ENCODE measurements at places on chromosomes 4 and X.
A peak's percentile ranks its signal among the peaks of the same experiment; 100 is the strongest.

GRCh38 chr4:150098214-150098613 is 20.0 kb downstream of the DCLK2 start:
- DNase-seq: no peak

- no peak for DNase-seq
These were observed 15.5 kb upstream of the NHS start for GRCh38 chrX:17359500-17359899.

- no peak for DNase-seq
These were observed 188.8 kb downstream of the RCHY1 start for GRCh38 chr4:75325318-75325979.

DNA sequence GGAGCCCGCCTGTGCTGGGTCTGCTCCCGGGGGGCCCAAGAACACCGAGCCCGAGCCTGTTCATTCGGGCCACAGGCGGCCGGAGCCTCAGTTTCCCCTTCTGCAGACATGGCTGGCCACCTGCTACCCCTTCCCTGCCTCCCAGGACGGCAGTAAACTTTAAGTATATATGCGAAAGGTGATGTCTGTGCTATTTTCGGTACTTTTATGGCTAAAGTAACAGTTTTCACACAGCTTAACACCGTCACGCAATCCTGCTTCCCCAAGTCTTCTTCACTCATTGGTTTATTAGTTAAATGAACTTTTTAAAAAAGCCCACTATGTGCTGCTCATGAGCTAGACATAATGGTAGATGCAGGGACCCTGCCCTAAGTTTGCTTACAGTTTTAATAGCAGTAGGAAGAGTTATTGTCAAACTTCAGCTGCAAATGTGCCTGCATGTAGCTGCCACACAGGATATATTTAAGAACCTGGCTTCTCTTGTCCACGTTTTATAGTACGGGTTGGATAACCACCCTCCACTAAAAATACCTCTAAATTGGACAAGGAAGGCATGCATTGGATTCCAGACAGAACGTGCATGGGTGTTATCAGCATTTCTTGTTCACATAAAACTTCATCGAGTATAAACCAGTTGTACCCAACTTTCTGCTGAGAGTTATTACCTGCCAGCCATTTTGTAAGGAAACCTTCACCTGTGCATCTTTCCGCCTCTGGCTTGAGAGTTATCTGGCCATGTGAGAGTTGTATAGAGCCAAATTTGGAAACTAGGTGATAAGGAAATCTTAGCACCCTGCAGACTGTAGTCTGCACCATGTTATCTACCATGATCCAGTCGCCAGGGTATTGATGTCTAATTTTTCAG is 741 bp downstream of the ANAPC4 start:
- no peak for DNase-seq

GRCh38 chrX:77935886-77936285 is 25.4 kb downstream of the ATP7A start:
- DNase-seq: no peak

DNA sequence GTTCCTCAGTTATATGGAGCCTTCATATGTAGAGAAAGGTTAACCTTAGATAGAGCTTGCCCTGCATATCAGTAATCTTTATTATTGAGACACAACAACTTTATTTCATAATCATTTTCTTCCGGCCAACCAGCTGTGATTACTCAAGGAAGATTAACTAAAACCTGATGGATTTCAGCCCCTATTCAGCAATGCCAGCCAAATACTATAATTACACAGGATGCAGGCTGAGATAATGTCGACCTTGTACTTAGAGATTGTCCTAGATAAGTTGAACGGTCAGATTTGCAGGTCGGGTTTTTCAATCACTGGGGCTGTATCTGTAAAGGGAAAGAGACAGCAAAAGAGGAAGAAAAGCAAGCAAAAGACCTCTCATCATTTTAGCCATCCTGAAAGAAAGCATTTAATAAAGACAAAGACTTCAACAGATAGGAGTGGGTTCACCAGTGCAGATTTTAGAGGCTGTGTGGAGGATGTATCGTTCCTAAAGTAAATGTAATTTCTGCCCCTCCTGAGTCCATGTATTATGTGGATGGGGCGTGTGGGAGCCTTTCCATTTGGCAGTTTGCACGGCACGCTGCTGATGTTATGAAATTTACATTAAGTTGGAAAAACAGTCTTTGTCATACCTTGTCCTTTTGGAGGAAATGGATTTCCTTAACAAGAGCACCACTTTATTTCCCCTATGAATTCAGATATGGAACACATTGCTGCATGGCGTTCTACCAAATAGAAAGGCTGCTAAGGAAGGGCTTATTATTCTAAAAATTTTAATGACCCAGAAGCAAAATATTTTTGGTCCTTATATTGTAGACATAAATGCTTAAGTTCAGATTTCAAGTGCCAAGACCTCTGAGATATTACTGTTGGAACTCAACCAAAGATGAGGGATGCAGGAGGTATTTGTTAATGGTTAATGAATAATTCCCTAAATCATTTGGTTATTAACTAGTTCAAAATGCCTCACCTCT is 496.7 kb downstream of the SPRY1 start:
- DNase-seq: no peak

GRCh38 chr4:143273160-143273917 is 63.3 kb upstream of the GAB1 start:
- DNase-seq: no peak

DNA sequence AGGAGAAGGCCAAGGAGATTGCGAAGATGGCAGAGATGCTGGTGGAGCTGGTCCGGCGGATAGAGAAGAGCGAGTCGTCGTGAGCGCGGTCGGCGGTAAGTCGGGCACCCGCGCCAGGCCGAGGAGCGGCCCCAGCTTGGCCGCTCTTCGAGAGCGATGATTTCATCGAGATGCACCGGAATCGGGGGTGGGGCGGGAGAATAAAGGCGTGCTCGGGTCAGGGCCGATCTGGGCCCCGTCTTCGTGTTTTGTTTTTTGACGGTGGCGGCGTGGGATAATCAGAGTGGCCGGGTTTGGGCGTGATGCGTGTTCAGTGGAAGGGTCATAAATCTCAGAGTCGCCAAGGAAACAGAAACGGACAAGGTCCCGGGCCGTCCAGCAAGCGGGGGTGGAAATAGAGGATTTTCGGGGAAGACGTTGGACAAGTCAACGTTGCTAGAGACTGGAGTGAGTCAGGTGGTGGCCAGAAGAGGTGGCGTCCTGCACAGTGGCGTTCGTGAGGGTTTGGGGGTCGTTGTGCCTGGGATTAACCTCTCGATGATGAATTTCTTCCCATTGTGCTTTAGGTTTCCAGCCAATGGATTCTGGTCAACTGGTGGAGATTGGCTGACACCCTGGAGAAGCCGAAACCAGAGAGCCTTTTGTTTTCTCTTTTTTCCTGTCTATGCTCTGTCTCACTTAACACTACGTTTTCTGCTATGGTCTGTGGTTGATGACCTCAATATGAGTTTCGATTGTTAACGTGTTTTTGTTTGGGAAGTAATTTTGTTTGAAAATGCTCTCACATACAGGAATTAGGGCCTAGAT is 882 bp downstream of the MRFAP1 start:
- DNase-seq: peak; percentile 58

DNA sequence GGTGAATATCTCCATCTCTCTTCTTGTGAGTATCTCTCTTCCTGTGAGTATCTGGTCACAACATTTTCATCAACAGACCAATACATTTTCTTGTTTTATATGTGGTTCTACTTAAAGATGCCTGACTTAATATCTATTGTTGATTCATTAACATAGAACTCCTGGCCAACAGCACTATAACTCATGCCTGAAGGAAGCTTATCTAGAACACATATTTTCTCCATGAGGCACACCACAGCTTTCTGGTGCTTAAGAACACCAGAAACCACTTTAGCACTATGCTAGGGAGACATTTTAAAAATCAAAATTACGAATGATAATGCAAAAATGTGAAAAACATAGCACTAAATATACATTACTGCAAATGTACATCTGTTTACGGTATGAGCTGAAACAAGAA is 190.4 kb downstream of the GABRB1 start:
- DNase-seq: no peak

GRCh38 chrX:85052636-85053343 is 49.1 kb downstream of the APOOL start:
- DNase-seq: no peak

GRCh38 chr4:77104791-77105540 is 29.2 kb upstream of the CCNI start:
- no peak for DNase-seq

DNA sequence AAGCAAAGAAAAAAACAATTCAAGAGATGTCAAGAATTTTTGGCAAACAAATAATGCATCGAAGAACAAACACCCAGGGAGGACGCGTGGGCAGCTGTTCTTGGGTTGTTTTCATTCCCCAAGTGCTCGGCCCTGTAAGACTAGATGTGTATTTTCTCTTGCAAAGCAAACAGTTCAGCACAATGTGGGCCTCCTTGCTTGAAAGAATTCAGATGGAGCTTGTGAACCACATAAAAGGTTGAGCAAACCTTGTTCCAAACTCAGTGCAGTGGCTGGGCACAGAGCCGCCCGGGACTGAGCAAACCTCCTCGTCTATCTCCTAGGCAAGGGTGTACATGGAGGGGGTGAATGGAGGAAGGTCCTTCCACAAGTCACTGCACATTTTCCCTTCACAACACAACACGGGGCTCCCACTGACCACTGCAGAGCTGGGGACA is 82.4 kb downstream of the HTRA3 start:
- no peak for DNase-seq

DNA sequence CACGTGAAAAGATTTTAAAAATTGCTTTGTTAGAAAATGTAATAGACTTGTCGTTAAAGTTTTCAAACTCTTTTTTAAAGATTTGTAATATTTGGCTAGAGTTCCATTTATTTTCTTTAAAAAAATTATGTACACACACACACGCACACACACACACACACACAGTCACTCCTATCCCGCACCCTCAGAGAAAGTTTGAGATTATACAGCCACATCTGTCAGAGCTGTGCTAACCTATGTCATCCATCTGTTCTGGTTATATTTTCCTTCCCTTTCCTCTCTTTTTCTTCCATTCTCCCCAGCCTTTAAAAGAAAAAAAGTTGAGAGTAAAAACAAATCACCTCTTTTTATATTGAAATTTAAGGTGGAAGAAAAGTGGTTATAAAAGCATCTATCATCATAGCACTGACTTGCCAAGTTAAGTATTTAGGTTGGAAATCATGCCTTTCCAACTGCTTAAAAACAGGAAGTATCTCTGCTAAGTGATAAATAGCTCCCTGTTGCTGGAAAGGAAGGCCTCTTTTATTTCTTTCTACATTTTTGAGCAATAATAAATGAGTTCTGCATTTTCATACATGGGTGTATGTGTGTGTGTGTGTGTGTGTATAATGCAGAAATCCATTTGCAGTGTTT is 163.3 kb upstream of the SPRY1 start:
- no peak for DNase-seq

DNA sequence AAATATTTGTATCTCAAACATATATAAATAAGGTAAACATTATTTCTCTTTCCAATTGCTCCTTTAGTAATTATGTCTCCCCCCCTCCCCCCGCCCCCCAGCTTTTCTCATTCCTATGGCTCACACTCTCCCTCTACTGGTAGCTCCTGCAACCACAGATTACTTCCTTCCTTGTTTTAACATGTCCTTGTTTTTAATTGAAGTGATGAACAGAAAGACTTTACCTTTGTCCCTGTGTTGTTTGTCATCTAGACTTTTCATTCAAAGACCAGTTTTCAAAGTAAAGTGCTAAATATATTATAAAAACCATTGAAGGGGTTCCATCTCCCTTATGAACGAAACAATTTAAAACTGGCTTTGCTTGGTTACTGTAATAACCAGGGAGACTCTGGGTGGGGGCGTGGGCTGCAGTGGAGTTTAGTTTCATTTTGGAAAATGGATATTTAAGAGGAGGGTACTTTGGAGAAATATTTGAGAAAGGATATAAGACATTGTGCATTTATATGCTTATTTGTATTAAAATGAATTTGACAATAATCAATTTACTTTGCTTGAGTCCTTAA is 352.9 kb downstream of the RAPGEF2 start:
- DNase-seq: peak; percentile 25

- no peak for DNase-seq
These were observed 269.0 kb upstream of the PABPC4L start for GRCh38 chr4:134470544-134470943.

DNA sequence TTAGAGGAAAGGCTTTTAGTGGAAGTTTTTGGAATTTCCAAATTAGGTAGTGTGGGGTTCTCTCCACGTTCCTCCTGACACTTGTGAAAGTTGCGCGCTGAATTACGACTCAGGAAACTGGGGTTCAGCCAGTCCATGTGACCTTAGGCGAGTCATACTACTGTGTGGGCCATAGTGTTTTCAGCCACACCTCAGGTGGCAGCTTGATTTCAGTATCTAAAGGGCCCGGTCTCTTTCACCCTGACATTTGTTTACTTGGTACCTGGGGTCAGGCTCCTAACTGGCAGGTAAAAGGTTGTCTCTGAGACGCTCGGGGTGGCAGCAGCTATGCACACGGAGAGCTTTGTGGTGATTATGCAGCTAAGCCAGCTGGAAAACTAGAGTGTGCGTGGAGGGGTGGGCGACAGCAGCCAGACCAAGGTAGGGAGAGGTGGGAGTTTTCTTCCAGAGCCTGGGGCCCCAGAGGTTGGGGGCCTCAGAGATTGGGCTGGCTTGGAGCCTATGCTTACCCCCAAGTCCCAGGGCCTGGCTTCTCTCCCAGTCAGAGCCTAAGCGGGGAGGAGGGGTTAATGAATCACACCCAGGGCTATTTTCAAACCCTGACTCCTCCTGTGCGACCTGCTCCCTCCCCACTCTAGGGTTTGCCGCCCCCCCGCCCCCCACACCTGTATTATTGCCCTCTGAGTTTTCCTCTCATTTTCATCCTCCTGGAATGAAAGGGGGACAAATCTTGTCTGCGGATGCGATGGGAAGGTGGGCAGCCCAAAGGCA is 47.2 kb downstream of the STARD8 start:
- peak; percentile 24 for DNase-seq

- DNase-seq: no peak
These were observed 230.8 kb downstream of the CFAP299 start for GRCh38 chr4:80566203-80566872.

DNA sequence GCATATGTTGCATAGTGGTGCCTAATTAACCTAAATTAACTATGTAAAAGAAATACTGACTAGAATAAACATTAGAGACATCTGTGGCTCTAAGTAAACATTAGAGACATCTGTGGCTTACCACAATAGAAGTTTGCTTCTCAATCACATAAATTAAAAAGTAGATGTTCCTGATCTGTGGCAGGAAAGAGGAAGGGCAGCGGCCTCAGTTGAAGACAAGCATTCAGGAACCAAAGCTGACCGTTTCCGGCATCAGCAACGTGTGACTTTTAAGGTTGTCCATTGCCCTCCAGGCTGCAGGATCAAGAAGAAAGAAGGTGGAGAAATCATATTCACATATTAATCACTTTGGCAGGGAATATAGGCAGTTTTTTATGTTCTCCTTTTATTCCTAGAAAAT is 336.3 kb upstream of the TRAM1L1 start:
- no peak for DNase-seq

- DNase-seq: no peak
These were observed 377.1 kb upstream of the HS3ST1 start for GRCh38 chr4:11805842-11806241.

DNA sequence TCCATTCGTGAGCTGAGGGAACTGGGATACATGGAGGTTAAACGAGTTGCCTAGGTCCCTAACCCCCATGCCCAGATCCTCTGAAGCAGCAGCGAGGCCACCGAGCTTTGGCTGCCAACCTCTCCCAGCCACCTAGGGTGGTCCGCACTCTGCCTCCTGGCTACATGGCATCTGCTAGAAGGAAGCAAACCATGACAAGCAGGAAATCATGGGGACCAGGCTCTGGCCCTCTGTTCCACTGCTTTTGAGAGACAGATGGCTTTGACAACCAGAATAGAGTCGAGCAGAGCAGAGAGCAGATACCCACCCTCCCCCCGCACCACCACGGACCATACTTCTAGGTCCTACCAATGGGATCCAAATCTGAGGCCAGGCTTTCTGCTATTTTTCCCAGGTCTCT is 37.5 kb upstream of the NKRF start:
- DNase-seq: no peak

Data from stimulated activated CD8-positive, alpha-beta memory T cell treated with anti-CD3 and anti-CD28 coated beads, Interleukin-4, amount 100 ng/mL, for 48 hours (primary cell).